ENCODE measurements at places on chromosomes 11 and 22.

DNA sequence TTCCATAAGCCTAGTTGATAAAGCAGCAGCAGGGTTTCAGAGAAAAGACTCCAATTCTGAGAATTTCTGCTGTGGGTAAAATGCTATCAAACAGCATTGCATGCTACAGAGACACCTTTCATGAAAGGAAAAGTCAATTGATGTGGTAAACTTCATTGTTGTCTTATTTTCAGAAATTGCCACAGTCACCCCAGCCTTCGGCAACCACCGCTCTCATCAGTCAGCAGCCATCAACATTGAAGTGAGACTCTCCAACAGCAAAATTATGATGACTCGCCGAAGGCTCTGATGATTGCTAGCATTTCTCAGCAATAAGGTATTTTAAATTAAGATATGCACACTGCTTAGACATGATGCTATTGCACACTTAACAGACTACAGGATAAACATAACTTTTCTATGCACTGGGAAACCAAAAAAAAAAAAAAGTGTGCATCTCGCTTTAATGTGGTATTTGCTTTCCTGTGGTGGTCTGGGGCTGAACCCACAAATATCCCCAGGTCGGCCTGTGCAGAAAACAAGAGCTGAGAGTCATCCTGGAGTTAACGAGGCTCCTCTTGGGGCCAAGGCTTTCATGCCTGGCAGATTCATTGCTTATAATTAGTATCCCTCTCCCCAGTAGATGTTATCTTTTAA, 192.1 kb downstream of the CTTN start:
- no peak for DNase-seq

GRCh38 chr22:16783930-16784354, 41.3 kb downstream of the XKR3 start:
- DNase-seq, result no peak

DNA sequence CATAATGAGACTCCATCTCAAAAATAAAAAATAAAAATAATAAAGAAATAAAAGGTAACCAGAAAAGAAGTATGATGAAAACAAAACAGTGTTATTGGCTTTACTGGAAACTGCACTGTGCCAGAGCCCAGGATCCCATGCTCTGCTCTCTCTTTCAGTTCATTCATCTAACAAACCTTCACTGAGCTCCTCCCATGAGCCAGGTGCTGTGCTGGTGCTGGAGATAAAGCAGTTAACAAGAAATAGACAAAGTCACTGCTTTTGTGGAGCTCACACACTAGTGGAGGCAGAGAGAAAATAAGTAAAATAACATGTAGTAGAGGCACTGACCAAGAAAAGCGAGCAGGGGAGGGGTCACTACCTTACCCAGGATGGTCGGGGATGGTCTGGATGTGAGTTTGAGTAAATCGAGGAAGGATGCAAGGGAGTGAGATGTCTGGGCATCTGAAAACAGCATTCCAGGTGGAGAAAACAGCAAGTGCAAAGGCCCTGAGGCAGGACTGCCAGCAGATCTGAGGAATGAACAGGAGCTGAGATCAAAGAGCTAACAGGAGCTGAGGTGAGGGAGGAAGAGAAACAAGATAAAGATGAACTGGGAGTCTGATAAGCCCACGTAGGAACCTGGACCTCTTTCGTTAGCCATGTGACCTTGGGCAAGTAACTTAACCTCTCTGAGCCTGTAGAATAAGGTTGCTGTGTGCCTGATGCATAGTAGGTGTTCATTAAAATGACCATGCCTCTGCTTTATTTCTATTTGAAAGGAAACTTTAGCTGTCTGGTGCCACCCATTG, 31.3 kb upstream of the CD82 start:
- DNase-seq, result no peak

- DNase-seq, result no peak
Measured at GRCh38 chr11:32087597-32087996, 3.3 kb upstream of the RCN1 start.
